ENCODE measurements at places on chromosomes 5 and 9. TPM values are rescaled to one million over a fixed set of nuclear protein-coding genes. Genes with fewer than 3 reads are reported as not detected.

DNA sequence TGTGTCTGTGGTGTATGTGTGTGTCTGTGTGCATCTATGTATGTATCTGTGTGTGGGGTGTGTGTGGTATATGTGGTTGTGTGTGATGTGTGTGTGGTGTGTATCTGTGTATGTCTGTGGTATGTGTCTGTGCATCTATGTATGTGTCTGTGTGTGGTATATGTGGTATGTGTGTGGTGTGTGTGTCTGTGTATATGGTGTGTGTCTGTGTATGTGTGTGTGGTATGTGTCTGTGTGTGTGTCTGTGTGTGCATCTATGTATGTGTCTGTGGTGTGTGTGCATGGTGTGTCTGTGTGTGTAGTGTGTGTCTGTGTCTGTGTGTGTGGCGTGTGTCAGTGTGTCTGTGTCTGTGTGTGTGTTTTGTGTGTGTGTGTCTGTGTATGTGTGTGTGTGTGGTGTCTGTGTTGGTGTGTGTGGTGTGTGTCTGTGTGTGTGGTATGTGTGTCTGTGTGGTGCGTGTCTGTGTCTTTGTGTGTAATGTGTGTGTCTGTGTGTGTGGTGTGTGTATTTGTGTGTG is 121.9 kb upstream of the MVB12B start:
- no peak for DNase-seq

- DNase-seq, result no peak
Observed at GRCh38 chr9:37218800-37219425, 98.5 kb downstream of the ZCCHC7 start.

DNA sequence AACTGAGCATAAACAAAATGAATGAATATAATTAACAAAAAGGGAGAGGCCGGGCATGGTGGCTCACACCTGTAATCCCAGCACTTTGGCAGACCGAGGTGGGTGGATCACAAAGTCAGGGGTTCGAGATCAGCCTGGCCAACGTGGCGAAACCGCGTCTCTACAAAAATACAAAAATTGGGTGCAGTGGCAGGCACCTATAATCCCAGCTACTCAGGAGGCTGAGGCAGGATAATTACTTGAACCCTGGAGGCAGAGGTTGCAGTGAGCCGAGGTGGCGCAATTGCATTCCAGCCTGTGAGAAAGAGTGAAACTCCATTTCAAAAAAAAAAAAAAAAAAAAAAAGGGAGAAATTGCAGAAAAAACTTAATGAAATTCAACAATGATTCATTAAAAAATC is 839.3 kb upstream of the CTNND2 start:
- no peak for DNase-seq

DNA sequence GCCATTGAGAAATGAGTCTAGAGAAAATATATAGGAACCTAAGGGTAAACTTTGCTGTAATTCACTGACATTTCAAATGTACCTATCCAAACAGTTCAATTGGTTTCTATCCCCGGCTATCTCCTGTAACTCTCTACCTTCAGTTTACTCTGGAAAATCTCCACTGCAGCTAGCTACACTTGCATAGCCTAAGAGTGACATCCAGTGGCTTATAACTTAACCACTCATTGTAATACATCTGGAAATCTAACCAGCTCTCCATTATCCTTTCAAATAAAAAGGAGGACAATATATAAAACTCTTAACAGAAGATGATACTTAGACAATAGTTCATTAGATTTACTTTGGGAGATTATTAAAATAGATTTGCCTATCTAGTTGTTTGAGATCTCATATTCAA is 35.3 kb upstream of the SPDL1 start:
- no peak for DNase-seq

DNA sequence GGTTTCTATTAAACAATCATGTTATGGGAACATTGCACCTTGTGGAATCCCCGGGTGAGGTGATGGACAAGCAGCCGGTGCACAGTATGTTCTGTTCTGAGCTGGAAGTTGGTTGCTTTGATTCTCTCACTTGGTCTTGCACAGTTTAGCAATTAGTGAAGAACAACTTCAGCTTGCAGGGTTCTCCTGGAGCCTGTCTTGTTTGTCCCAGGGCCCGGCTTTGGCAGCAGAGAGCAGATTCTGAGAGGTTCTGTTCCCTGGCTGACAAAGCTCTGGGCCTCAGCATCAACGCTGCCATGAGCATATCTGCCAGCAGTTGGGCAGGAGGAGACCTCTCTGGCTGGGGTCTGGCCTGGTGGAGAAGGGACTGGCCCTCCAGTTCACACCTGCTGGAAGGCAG is 16.9 kb downstream of the GADD45G start:
- DNase-seq, result no peak

The CNTLN gene
- 4.3 TPM for total RNA-seq

DNA sequence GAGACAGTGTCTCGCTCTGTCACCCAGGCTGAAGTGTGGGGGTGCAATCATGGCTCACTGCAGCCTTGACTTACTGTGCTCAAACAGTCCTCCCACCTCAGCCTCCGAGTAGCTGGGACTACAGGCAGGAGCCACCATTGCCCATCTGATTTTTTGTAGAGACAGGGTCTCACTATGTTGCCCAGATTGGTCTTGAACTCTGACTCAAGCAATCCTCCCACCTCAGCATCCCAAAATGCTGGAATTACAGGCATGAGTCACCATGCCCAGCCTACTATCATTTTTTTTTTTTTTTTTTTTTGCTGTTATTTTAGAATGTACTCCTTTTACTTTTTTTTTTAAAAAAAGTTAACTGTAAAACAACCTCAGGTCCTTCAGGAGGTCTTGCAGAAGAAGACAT is 449.0 kb downstream of the CCDC171 start:
- DNase-seq, result no peak

The NCS1 gene
- total RNA-seq, result 25.2 TPM

GRCh38 chr9:2096376-2096970 is 81.3 kb downstream of the SMARCA2 start:
- DNase-seq, result no peak

DNA sequence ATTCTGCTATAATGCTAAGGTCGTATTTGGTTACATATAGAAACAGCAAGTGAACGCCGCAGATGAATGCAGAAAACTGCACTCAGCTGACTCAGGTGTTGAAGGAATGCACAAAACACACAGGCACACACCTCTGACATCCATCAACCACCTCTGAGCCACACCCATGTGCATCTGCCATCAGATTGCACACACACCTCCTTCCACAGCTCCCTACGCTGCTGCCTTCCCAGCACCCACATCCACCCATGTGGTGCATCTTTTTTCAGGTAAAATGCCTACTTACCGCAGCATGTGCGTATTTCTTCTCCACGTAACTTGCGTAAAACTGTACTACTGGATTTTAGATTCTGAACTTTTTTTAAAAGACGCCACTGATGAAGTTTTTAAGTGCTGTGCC is 7.1 kb downstream of the STK10 start:
- no peak for DNase-seq

The NINJ1 gene
- 113 TPM for total RNA-seq

DNA sequence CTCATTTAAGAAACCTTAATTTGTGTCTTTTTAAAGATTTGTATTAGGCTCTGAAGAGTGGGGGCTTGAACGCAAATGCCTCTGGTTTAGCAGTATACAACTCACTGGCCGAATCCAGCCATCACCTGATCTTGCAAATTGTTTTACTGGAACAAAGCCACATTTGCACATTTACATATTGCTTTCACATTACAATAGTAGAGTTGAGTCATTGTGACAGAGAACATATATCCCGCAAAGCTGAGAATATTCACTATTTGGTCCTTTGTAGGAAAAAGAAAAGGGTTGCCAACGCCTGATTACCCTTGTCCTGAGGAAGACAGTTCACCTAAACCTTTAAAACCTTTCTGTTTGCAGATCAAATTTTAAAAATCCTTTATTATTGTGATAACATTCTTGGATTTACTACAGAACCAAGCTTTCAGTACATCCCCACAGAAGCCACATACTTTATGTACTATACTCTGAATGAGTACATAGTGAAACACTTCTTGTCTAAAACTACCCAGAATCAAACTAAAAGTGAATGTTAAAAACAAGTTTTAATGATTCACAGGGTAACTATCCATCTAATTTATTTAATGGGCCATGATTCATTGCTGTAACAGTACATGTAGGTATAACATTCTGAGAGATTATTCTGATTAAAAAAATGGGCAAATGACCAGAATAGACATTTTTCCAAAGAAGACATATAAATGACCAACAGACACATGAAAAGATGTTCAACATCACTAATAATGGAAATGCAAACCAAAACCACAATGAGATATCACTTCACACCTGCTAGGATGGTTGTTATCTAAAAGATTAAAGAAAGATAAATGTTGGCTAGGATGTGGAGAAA is 161.0 kb downstream of the SLC25A46 start:
- DNase-seq, result no peak

The GHR gene
- 15.9 TPM for total RNA-seq

DNA sequence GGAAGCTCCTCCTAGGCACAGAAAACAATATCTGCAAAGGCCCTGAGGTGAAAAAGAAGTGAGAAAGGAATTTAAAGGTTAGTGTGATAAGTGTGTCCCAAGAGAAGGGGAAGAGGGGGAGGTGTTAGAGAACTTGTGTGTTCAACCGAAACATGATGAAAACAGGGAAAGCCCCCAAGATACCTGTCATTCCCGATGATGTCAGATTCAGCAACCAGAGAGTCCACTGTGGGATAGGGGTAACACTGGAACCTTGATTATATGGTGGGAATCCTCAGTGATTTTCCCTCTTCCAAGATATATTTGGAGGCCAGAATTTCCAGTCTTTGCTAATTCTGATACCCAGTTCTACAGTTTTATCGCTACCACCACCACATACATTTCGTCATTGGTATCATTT is 15.5 kb upstream of the BNC2 start:
- DNase-seq, result no peak

DNA sequence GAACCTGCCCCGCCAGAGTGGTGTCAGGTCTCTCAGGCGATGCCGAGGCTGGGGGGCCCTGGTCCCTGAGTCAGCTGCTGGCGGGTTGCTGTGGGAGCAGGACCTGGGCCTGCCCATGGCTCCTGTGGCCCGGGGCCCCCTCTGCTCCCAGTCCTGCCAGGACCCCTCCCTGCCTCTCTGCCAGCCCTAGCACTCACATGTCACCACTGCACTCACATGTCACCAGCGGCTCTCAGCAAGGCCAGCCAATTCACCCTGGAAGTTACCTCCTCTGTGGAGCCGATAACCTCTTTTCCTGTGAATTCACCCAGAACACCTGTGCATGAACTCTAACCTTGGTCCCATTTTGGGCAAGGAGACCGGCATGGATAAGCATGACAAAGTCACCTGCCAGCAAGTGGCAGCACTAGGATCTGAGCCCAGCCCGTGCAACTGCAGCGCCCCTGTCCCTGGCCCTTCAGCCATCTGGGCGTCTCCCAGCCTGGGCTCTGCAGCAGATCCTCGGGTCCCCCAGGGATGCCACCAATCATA is 170.2 kb downstream of the GAPVD1 start:
- DNase-seq, result peak; percentile 76

The GAPT gene
- not detected for total RNA-seq

DNA sequence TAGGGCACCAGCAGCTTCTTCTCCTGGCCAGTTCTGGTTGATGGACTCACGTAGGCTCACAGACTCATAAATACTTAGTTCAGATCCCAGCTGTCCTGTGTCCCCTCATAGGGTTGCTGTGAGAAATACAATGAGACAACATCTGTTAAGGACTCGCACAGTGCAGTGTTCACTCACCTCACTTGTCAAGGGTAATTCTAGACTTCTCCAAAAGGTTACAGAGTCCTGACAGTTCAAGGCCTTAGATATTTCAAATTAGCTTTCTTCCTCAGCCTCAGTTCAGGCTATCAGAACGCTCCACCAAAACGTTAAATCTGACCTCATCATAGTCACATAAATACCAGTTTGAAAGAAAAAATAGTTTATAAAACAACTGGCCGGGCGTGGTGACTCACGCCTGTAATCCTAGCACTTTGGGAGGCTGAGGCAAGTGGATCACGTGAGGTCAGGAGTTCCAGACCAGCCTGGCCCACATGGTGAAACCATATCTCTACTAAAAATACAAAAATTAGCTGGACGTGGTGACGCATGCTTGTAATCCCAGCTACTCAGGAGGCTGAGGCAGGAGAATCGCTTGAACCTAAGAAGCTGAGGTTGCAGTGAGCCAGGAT is 106.3 kb downstream of the UGCG start:
- DNase-seq, result no peak

GRCh38 chr9:18499980-18500379 is 26.0 kb downstream of the ADAMTSL1 start:
- no peak for DNase-seq

- DNase-seq, result no peak
Observed at GRCh38 chr5:103523319-103523718, 39.3 kb downstream of the NUDT12 start.

DNA sequence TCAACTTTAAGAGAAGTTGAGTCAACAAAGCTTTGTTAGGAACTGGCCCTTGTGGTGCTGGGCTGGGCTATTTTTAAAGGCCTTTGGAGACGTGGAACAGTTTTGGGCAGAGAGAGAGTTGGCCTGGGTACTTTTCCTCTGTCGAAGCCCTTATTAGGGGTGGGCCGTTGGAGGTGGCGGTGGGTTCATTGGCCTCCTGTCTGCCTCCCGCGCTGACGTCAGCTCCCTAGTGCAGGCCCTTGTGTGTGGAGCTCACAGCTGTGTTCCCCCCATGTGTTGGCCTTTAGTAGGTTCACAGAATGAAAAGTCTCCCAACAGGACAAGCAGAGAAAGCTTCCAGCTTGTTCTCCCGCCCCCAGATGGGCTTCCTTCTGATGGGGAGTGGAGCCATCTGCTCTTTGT is 2.7 kb downstream of the NCS1 start:
- no peak for DNase-seq

- DNase-seq, result no peak
Observed at GRCh38 chr9:7148243-7148765, 390.5 kb downstream of the KDM4C start.

GRCh38 chr9:100170556-100170955 is 71.5 kb downstream of the INVS start:
- no peak for DNase-seq

GRCh38 chr5:53109056-53109442 is 508 bp downstream of the MOCS2 start:
- no peak for DNase-seq

GRCh38 chr5:82320966-82321365 is 42.8 kb upstream of the RPS23 start:
- no peak for DNase-seq

GRCh38 chr5:177429248-177430040 is 3.0 kb downstream of the GRK6 start:
- DNase-seq, result no peak

DNA sequence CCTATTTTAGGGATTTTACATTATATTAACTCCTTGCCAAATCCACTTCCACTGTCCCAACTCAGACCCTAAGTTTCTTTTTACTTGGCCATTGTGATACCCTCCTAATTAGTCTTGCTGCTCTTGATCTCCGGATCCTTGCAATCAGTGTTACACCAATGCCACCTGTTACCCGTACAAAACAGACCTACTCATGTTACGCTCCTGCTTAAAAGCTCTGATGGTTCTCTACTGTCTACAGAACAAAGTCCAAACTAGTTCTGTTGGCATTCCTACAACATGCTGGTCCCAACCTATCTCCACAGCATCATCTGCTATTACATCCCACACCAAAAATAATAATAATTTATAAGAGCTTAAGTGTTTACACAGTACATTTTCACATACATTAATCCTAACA is 9.8 kb downstream of the ECPAS start:
- DNase-seq, result no peak

The AGXT2 gene
- not detected for total RNA-seq
